ENCODE measurements at places on chromosomes 5 and 9.

- no peak for DNase-seq
These were observed 191.9 kb upstream of the SLC27A6 start for GRCh38 chr5:128773378-128773777.

GRCh38 chr5:154174091-154174490, 16.4 kb upstream of the GALNT10 start:
- DNase-seq: no peak

- DNase-seq: no peak
These were observed 3.0 kb upstream of the OTP start for GRCh38 chr5:77641397-77641943.

DNA sequence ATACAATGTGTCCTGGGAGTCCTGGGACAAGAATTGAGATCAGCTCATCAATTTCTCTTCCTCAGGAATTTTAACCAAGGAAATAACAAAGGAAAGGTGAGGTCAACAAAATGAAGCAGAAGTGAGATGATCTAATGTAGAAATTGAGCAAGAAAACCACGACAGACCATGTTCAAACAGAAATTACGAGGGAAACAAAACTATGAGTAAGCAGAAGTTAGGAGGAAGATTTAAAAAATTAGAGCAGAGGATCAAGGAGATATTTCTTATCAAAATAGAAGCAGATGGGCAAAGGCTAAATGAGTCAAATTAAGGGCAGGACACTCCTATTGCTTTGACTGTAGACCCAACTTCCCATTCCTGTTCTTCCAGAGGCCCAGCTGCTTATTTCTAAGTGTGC, 97.4 kb downstream of the HINT1 start:
- no peak for DNase-seq

- DNase-seq: no peak
These were observed 84.9 kb downstream of the ISL1 start for GRCh38 chr5:51468196-51468595.

DNA sequence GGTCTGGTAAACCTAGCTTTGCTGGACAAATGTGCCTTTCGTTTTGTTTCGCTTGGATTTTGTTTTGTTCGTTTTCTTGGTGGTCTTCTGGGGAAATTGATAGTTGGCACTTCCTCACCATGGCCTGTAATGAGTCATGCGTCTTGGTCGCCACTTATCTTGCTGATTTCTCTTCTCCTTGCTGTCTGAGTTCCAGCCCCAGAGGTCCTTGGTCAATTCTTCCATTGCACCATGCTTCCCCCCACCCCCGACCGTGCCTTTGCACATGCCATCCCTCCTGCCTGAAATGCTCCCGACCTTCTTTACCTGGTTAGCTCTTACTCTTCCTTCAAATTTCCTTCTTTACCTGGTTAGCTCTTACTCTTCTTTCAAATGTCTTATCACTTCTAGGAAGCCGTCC, 168.7 kb upstream of the MSX2 start:
- DNase-seq: no peak

- no peak for DNase-seq
These were observed 6.3 kb upstream of the HAPLN1 start for GRCh38 chr5:83726912-83727311.

- no peak for DNase-seq
These were observed 129.7 kb upstream of the PCA3 start for GRCh38 chr9:76634356-76635054.

DNA sequence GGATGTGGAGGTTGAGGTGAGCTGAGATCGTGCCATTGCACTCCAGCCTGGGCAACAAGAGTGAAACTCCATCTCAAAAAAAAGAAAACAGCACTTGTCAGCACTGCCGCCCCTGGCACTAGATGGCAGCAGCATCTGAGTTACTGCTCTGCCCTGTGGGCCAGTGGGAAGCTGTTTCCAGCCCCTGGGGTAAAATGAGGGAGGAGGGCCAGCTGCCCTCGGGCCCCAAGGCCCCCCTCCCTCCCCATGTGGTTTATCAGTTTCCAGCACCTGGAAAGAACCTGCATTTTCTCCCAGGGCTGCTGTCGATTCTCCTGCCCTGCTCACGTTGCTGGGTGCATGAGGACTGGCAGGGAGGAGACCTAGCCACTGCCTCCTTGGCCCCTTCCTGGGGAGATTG, 13.2 kb upstream of the CEL start:
- peak; percentile 17 for DNase-seq

DNA sequence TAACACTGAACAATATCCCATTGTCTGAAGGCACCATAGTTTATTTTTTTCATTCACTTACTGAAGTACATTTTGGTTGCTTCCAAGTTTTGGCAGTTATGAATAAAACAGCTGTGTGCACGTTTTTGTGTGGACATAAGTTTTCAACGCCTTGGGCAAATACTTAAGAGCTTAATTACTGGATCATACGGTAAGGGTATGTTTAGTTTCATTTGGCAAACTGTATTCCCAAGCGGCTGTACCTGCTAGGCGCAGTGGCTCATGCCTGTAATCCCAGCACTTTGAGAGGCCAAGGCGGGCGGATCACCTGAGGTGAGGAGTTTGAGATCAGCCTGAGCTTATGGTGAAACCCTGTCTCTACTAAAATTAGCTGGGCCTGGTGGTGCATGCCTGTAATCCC, 63.7 kb upstream of the FAM120A start:
- DNase-seq: no peak

DNA sequence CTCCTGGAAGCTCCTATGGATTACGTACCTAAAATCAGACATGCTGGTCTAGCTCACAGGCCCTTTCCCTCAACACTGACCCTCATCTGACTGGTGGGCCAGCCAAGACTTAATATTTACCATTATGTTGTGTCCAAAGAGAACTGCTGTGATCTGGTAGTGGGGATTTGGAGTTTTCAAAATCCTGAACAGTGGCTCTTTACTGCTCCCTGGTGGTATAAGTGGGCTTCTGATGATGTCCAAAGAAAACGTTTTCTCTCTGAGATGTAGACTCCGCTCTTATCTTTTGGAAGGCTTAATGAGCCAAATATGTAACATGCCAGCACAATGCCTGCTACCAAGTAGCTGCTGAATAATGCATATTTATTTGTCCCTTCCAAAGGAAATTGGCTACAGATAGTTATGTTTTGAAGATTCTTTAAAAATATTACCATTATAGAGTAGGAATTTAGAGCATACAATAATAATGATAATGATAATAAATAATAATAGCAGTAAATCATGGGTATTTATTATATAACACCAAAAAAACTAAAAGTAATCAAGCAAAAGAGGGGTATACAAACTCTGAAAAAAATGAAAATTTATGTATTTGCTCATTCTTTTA, 406.6 kb upstream of the TNC start:
- peak; percentile 2 for DNase-seq

GRCh38 chr9:36396985-36397384, 3.1 kb downstream of the RNF38 start:
- DNase-seq: no peak

DNA sequence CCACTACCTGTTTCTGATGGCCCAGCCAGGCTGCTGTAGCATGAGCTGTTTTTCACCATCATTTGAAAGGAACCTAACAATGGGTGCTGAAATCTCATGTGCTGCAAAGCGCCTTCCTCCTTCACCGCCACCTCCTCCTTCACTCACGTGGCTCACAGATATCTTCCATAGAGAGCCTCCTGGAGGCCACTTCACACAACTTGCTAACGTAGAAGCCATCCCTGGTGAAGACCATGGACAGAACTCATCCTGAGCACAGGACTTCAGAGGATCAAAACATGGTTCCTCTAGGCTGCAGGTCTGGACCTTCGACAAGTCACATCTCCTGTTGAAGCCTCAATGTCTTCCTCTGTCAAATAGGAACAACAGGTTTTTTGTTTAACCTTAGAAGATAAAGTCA, 155.5 kb upstream of the RAD23B start:
- DNase-seq: no peak

DNA sequence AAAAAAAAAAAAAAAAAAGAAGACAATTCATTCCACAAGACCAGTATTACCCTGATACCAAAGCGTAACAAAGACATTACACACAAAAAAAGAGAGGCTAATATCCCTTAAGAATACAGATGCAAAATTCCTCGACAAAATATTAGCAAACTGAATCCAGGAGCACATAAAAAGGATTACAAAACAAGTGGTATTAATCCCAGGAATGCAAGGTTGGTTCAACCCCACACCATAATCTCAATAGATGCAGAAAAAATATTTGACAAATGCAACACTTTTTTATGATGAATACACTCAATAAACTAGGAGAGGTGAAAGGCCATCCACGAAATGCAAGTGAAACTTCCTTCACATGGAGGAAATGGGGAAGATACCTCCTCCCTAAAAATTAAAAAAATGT, 80.1 kb upstream of the TLR4 start:
- DNase-seq: no peak

- no peak for DNase-seq
These were observed 1383.0 kb upstream of the C9orf72 start for GRCh38 chr9:28956116-28956880.
